ENCODE measurements at places on chromosomes 4 and X.

- peak; percentile 10 for DNase-seq
These were observed 75.0 kb downstream of the PTTG2 start for GRCh38 chr4:38034986-38035882.

GRCh38 chr4:1325176-1325480 is 21.9 kb upstream of the UVSSA start:
- DNase-seq = no peak

- no peak for DNase-seq
These were observed 1313.7 kb upstream of the PABPC4L start for GRCh38 chr4:135515295-135515694.

- no peak for DNase-seq
These were observed 60.1 kb downstream of the MXRA5 start for GRCh38 chrX:3286196-3286945.

- no peak for DNase-seq
These were observed 23.5 kb upstream of the SYNPO2 start for GRCh38 chr4:118865091-118865708.

DNA sequence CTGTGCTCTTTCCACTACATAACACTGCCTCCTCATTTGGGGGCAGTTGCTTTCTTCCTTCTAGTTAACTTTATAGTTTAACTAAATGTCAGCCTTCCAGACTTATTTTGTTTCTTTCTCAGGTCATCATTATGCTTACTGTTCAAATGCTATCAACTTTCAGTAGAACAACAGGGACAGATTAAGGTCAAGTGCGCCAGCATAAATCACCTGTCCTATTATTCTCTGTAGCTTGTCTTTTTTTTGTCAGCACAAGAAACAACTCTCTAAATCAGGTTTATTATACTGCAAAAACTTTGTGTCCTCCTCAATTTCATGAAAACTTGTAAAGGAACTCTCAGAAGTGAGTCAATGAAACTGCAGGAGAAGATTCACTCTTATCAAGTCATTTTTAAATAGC is 19.6 kb downstream of the SPANXA2 start:
- no peak for DNase-seq

- no peak for DNase-seq
These were observed 14.2 kb upstream of the HERC5 start for GRCh38 chr4:88442689-88443191.

DNA sequence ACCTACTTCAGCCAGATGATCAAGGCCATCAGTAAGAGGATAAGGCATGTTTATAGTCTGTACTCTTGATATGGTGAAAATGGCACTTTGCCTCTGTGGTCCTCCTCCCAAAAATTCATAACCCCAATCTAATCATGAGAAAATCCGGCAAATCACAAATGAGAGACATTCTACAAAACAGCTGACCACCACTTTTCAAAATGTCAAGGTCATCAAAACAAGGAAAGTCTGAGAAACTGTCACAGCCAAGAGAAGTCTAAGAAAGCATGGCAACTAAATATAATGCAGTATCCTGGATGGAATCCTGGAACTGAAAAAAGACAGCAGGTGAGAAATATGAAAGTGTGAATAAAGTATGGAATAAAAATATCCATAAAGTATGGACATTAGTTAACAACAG is 226.6 kb upstream of the INTU start:
- no peak for DNase-seq

DNA sequence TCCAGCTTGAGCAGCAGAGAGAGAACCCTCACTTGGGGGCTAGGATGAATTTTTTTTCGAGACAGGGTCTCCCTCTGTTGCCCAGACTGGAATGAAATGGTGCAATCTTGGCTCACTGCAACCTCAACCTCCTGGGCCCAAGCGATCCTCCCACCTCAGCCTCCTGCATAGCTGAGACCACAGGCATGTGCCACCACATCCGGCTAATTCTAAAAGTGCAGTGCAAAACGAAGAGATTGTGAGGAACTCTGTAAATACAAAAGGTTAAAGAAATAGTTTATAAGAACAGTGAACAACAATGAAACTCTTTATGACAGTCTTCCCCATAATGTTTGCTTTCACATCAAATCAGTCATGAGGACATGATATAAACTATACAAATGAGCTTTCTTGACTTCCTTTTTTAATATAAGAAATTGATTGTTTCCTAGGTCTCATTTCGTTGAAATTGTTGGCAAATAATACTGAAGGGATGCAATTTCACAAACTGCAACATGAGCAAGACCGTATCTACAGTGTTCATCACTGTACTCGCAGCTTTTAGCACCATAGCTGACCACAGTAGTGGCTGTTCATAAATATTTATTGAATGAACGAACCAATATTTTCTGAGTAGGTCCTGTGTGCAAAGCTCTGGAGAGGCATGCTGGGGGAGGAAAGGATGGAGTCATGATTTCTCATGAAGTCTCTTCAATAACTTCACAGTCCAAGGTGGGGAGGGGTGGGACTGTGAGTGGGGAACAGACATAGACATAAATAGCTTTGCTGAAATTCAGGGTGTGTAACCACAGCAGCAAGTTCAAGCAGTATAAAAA is 116.1 kb downstream of the SHROOM3 start:
- no peak for DNase-seq

DNA sequence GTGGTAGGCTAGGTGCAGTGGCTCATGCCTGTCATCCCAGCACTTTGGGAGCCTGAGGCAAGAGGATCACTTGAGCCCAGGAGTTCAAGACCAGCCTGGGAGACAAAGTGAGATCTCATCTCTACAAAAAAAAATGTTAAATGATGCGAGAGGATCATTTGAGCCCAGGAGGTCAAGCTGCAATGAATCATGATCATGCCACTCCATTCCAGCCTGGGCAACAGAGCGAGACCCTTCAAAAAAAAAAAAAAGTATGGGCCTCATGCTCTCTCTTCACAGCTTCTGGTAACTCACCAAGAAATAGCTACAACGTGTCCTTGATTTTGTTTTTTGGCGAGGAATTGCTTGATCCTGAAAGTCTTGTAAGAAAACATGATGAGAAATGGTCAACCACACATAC is 1.3 kb downstream of the ACE2 start:
- no peak for DNase-seq

DNA sequence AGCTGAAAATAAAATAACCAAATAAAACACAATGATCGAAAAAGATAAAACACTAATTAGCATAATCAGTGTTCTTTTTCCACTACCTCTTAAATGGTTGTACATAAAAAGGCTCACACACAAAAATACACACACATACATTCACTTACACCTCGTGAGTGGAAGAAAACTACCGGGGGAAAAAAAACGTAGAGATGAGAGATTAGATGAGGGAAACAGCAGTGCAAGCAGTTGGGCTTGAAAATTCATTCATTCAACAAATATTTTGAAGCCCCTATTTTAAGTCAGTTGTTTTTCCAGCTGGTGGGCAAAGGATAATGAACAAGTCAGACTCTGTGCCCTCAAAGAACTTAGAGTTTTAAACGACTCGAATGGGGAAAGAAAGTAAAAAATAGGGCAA is 1.0 kb downstream of the TBCK start:
- no peak for DNase-seq

DNA sequence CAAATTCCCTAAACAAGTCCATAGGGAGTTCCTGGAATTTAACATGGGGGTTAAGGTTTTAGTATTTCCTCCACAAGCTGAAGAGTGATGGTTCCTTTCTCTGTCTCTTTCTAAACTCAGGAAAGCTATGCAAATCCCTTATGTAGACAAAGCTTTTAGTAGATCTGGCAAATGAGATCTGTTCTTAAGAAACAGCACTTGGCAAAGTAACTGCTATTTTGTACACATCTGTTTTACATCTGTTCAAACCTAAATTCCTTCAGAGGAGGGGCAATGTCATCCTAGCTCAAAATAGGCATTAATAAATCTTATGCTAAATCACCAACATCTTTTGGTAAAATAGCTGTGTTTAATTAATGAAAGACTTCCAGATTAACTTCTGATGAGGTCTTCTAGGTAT is 137.8 kb upstream of the TBC1D9 start:
- DNase-seq = no peak

- DNase-seq = no peak
These were observed 212.4 kb upstream of the GRID2 start for GRCh38 chr4:92091335-92091734.

GRCh38 chr4:33959519-33959918 is 2284.8 kb downstream of the ARAP2 start:
- no peak for DNase-seq

- no peak for DNase-seq
These were observed 206.9 kb downstream of the GLUD2 start for GRCh38 chrX:121254336-121254735.

GRCh38 chrX:38103857-38104812 is 97.8 kb downstream of the SYTL5 start:
- DNase-seq = no peak

DNA sequence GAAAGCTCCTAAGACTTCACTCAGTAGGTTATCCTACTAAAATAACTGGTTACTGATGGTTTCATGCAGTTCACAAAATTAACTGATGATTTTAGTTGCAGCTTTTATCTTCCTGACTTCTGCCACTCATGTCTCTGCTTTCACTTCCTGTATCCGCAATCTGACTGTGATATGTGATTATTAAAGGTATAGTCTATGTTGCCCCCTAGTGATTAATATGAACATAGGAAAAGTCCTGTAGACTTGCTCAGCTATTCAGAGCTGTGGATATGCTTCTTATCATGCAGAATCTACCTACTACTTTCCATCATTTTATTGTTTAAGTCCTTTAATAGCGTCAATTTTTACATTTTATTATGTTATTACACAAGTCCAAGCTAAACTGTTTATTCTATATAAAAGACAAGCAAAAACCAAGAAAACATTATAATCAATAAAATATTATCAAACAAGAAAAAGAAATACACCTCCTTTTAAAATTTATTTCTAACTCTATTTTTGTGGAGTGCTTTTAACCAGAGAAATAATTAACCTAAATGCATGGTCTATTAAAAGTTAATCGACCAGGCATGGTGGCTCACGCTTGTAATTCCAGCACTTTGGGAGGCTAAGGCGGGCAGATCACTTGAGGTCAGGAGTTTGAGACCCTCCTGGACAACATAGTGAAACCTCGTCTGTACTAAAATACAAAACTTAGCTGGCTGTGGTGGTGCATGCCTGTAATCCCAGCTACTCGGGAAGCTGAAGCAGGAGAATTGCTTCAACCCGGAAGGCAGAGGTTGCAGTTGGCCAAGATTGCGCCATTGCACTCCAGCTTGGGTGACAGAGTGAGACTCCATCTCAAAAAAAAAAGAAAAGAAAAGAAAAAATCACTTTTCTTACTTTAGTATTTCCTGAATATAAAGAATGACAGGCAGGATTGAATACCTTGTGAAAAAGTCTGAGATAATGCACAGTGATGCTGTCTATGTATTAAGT is 40.4 kb upstream of the TLR2 start:
- DNase-seq = no peak

DNA sequence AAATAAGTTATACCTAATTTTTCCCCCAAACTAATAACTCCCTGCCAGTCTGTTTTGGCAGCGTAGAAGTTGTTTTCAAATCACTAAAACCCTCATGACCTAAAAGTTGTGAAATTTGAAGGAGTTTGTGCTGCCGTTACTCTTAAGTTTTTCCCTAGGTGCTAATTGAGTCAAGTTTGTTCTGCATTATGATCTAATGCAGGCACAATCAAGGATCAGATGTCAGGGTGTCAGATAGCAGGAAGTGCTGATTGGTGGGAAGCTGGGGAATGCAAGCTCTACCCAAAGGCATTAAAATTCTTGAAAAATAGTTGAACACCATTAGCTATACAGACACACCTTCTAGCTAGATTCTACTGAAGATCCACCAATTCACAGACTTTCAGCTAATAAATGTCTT is 51.9 kb downstream of the ARX start:
- DNase-seq = no peak

DNA sequence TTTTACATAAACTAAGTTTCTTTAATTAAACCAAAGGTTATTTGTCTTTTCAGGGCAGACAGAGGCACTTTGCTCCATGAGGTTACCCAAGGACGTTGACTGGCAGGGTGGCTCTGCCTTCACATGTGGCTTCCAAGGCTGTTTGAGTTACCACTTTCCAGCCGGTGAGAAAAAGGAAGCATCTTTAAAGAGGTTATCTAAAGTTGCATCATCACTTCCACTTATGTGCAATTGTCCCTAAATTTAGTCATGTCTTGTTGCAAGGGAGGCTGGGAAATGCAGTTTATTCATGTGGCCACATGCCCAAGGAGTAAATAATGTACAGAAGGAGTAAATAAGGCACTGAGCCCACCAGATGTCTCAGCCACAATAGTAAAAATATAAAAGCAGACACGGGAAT is 29.0 kb upstream of the RAP1GDS1 start:
- no peak for DNase-seq

DNA sequence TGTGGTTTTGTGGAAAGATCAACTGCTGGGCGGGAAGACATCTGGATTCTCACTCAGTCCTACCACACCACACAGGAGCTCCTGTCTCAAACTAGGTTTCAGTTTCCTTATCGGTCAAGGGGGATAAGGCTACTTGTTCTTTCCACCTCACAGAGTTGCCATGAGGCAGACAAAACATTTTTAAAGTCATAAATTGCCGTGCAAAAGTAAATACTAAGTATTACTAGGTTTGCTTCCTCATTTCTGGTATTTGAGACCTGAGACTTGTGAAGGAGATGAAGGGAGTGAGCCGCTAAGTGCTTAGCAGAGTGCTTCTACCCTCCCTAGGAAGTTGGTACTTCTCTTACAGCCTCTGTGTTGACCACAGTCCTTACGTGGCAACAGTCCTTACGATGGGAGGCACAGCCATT is 1.5 kb downstream of the LAP3 start:
- DNase-seq = no peak

DNA sequence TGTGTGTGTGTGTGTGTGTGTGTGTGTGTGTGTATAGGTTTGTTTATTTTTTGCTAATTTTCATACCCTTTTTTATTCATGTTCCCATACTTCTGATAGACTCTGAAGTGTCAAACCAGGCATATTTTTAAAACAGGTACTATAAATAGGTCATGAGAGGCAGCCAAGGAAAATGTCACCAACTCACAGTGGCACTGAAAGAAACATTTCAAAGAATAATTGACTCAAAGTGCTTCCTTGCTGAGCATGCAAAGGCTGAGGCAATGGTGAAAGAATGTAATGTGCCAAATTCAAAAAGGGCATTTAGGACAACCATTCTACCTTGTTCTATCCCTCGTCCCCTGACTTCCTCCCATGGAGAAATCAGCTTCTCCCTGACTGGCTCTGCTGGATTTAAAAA is 95.5 kb downstream of the EIF4E start:
- DNase-seq = no peak

- no peak for DNase-seq
These were observed 178.8 kb downstream of the NWD2 start for GRCh38 chr4:37423310-37423709.

DNA sequence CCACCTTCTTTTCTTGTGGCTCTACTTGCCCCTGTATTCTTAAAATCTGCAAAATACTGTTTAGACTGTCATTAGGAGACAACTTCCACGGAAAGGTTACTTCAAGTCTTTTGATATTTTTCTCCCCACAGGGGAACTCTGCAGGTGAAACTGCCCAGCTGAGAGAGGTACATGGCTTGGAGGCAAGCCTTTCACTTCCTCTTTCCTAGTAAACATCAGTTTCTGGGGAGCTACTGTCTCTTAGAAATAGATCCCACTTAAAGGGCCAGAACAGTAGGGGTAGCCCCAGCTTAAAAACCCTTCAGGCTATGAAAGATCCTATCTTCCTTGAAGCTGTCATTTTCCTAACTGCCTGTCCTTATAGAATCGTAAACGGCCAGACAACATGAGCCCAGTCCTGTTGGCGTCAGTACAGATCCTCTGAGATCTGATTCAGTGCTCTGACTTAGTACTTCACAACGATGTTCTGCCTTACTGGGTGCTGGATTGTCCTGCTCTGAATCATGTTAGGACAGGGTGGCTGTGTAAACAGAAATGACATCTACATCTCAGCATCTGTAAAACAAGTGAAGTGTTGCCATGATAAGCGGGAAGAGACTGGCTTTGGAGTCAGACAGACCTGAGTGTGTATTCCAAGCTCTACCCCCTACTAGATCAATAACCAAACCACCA is 102.1 kb downstream of the ITIH6 start:
- DNase-seq = no peak
